Panc1 (cell line): ENCODE measurements at places on chromosomes 2 and 18.

DNA sequence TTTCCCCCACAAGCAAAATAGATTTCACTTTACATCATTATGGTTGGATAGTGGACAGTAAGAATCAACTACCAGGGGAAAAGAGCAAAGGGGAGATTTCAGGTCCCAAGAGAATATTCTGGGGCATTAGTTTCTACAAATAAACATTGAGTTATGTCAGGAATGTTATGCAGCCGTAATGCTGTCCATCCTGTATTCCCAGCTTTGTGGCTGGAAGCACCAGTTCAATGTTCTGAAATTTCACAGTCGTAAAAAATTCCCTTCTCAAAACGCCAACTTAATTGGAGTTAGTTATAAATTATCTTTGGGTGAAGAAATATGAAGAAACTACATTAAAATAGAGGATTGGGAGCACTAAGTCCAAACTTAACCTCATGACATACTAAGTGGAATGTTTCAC is 141.5 kb upstream of the FIGN start:
- DNase-seq, result no peak

DNA sequence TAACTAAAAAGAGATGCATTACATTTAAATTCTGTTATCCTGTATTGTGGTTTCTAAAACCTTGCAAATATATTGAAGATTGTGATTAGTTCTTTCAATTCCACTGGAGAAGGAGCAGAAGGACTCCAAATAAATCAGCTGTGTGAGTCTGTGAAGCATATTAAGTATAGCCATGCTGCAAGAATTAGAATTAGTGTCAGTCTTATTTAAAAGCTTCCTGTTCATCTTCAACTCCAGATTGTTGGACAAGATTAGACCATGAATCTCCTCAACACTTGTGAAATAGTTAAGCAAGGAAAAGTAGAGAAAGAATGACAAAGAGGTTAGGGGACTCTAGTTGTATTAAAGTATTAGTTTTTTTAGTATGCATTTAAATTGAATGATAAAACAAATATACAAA is 92.5 kb upstream of the LRP1B start:
- DNase-seq, result no peak

GRCh38 chr2:12504443-12504842 is 212.3 kb upstream of the TRIB2 start:
- no peak for DNase-seq

- DNase-seq, result no peak
These were observed 43.3 kb upstream of the SERPINB2 start for GRCh38 chr18:63844254-63844653.

DNA sequence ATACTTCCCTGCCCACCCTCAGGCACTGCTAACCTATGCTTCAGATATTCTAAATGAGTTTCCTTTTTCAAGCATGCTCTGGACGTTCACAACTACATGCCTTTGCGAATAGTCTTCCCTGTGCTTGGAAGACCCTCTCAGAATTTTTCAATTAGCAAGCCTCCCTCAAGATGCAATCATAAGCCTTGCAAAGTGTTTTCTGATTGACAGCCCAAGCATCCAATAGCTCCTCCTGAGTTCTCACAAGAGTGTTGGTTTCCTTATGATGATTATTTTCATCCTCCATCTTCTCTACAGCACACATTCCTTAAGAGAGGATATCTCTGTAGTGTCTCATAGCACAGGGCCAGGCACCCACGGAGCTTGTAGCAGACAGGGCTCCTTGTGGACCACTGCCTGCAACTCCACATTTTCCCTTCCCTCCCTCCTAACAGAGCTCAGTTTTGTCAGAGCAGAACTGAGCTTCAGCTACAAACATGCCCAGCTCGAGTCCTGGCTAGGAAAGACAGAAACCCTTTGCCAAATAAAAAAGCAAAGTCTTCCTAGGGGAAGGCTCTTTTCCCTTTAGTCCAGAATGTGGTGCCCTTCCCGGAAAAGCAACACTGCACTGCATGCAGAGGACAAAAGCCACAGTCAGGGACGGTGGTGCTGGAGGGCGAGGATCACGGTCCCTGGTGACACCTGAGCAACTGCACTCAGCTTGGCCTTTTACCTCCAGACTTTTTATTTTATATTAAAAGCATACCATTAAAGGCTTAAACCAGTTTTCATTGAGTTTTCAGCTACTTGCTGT is 819.8 kb upstream of the ID2 start:
- DNase-seq, result no peak
